Lower lobe of right lung (tissue), 2 donors: ENCODE measurements at places on chromosomes 3 and 15.

- no peak for DNase-seq
Measured at GRCh38 chr3:135896613-135897012, 68.9 kb upstream of the PPP2R3A start.

GRCh38 chr3:157115069-157116006 is 44.6 kb downstream of the CCNL1 start:
- DNase-seq, result no peak

DNA sequence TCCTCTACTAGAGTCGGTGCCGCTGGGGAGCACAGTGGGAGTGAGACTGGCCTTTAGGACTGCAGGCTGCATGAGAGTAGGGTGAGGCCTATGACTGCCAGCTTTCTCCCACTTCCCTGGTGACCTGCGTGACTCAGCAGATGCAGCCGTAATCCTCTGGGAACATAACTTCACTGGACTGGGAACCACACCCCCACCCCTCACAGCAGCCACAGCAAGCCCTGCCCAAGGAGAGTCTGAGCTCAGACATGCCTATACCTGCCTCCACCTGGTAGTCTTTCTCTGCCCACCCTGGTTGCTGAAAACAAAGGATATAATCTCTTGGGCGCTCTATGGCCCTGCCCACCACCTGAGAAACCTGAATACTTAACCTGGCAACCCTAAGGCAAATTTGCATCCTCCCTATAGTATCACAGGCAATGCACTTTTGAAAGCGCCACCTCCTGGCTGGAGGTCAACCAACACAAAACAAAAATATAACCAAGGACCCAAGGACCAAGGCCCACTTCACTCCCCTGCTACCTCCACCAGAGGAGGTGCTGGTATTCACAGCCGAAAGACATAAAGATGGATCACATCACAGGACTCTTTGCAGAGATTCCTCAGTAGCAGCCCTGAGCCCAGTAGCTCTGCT is 308.9 kb downstream of the CTNNB1 start:
- DNase-seq, result no peak

GRCh38 chr3:174202116-174202515 is 657.0 kb upstream of the NAALADL2 start:
- DNase-seq, result no peak

GRCh38 chr3:132222868-132223538 is 94.2 kb upstream of the ACP3 start:
- no peak for DNase-seq

GRCh38 chr3:150222691-150223489 is 185.2 kb upstream of the TSC22D2 start:
- no peak for DNase-seq

- DNase-seq, result no peak
Measured at GRCh38 chr15:58388211-58388610, 43.6 kb upstream of the LIPC start.
